ENCODE measurements at places on chromosomes 1 and 21. TPM values are rescaled to one million over a fixed set of nuclear protein-coding genes. Genes with fewer than 3 reads are reported as not detected.

GRCh38 chr1:58480191-58480590 lies 66.3 kb downstream of the OMA1 start:
- no peak overlapping the region for H3K4me3 ChIP-seq
- H3K27ac ChIP-seq, result no peak overlapping the region
- peaks cover 18% of the 10 kb centered on the region for H3K36me3 ChIP-seq

- no peaks in the 10 kb centered on the region for H3K4me1 ChIP-seq
- DNase-seq, result no peak
- H3K36me3 ChIP-seq, result no peaks in the 10 kb centered on the region
- H3K27me3 ChIP-seq, result no peaks in the 10 kb centered on the region
Measured at GRCh38 chr1:246279402-246279801, 227.7 kb downstream of the SMYD3 start.

The TRIM45 gene
- total RNA-seq, result 0.88 TPM

The SHE gene
- total RNA-seq, result not detected

- peak overlapping the region; percentile 26 for H3K27ac ChIP-seq
- no peak overlapping the region for H3K4me3 ChIP-seq
- peaks cover 86% of the 10 kb centered on the region for H3K36me3 ChIP-seq
Measured at GRCh38 chr1:167499106-167499505, 19.2 kb downstream of the CD247 start.

The TFF1 gene
- total RNA-seq, result not detected

GRCh38 chr1:180521474-180522212 lies 19.3 kb upstream of the ACBD6 start:
- no peak for DNase-seq
- no peaks in the 10 kb centered on the region for H3K4me1 ChIP-seq
- no peaks in the 10 kb centered on the region for H3K27me3 ChIP-seq
- H3K4me3 ChIP-seq, result no peak overlapping the region
- no peak overlapping the region for H3K27ac ChIP-seq

The PLCH2 gene
- 48.1 TPM for total RNA-seq

DNA sequence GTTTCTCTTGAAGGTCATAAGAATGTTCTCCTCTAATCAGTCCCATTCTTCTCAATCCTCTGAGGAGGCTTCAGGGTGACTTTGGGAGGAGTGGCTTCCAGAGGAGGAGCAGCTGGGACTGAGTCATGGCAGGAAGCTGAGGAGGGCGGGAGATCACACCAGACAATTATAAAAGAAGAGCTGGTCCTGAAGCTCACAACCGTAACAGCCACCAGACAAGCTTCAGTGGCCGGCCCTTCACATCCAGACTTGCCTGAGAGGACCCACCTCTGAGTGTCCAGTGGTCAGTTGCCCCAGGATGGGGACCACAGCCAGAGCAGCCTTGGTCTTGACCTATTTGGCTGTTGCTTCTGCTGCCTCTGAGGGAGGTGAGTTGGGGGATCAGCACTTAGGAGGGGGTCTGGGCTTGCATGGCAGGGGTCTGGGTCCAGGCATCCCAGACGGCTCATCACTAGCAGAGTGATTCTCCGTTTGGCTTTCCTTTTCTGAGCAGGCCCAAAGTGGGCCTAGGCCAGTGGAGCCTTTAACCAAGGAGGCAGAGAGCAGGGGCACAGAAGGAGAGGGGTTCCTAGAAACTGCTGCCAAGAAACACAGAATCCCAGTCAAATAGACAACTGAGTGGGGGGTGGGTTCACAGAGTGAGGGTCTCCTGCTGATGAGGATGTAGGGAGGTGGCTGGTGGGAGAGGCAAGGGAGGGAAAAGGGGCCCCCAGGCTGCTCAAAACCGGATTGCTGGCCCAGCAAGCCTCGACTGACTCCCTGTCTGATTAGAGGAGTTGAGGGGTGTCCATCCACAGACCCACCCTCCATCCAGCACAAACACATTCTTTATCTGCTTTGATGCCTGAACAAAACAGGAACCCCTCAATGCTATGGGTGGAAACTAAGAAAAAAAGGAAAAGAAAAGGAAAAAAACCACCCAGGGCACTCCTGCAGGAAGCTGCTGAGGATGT lies at the start of gene ECM1:
Gene ECM1 (plus strand): TSS at position 198 of the 953 bp plus-strand sequence. CDS start 101 bp downstream, at position 299.
- no peaks in the 10 kb centered on the region for H3K27me3 ChIP-seq
- H3K36me3 ChIP-seq, result peaks cover 37% of the 10 kb centered on the region
- no peaks in the 10 kb centered on the region for H3K4me1 ChIP-seq
- H3K4me3 ChIP-seq, result no peak within 1 kb of the TSS

DNA sequence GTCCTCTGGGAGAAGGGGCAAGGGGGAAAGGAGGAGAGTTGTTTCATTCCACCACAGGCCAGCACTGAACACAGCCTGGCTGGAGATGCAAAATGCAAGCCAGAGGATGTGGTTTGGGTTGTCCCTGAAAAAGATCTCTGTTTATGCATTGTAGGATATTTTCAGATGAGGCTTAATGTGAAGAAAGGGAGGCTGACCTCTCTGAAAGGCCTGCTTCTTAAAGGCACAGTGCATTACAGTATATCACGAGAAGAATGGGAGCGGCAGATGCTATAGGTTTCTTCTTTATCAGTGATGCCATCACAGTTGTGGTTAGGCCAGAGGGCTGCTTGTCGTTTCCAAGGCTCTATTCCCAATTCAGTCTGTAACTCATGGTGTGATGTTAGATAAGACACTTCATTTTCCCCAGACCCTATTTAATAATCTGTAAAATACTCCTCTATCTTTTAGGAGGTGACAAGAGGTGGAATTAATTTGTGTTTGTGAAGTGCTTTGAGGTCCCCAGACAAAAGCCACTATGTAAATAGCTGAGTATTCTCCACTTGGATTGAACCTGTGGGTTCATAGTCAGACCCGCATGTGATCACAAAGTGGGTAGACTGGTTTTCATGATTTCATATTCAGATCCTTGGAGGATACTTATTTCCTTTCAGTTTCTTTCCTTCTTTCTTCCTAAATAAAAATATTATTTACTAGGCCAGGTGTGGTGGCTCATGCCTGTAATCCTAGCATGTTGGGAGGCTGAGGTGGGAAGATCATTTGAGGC lies 76.5 kb upstream of the WDR26 start:
- H3K36me3 ChIP-seq, result no peaks in the 10 kb centered on the region
- no peak for DNase-seq
- no peaks in the 10 kb centered on the region for H3K4me1 ChIP-seq
- no peak overlapping the region for H3K4me3 ChIP-seq

The CYP4A22 gene
- total RNA-seq, result not detected

DNA sequence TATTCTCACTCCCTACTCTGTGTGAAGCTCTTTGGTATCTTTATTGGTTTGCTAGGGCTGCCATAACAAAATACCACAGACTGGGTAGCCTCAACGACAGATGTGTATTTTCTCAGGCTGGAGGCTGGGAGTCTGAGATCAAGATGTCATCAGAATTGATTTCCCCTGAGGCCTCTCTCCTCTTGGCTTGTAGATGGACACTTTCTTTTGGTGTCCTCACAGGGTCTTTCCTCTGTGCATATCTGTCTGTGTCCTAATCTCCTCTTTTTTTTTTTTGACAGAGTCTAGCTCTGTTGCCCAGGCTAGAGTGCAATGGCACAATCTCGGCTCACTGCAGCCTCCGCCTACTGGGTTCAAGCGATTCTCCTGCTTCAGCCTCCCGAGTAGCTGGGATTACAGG lies 71.4 kb upstream of the KCNJ6 start:
- DNase-seq, result no peak
- no peaks in the 10 kb centered on the region for H3K36me3 ChIP-seq
- H3K27ac ChIP-seq, result no peak overlapping the region
- no peaks in the 10 kb centered on the region for H3K4me1 ChIP-seq

DNA sequence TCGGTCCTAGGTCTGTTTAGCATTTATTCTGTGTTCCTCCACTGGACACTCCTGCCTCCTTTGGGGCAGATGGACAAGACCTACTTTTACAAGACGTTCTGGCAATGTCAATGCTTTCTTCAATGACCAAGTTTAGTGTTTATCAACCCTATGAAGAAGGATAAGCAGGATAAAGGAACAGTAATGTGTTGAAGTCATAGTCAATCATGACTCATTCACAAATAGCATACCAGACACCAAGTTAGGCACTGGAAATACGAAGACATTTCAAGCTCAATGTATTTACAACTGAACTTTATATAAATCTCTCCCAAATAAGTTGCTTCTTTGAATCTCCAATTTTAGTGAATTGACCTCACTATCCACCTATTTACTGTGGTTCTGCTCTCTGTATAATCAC lies 4.8 kb upstream of the SLC35D1 start:
- H3K4me1 ChIP-seq, result peaks cover 9% of the 10 kb centered on the region
- DNase-seq, result no peak
- H3K4me3 ChIP-seq, result no peak overlapping the region
- H3K27me3 ChIP-seq, result no peaks in the 10 kb centered on the region

GRCh38 chr1:223180731-223181321 lies 37.8 kb upstream of the TLR5 start:
- H3K27me3 ChIP-seq, result no peaks in the 10 kb centered on the region
- H3K4me1 ChIP-seq, result peaks cover 16% of the 10 kb centered on the region
- no peaks in the 10 kb centered on the region for H3K36me3 ChIP-seq
- H3K4me3 ChIP-seq, result no peak overlapping the region
- no peak overlapping the region for H3K27ac ChIP-seq

The LMX1A gene
- not detected for total RNA-seq

The HAO2 gene
- not detected for total RNA-seq

- H3K4me1 ChIP-seq, result peaks cover 65% of the 10 kb centered on the region
- peak overlapping the region; percentile 17 for H3K4me3 ChIP-seq
- H3K36me3 ChIP-seq, result peaks cover 7% of the 10 kb centered on the region
- H3K27ac ChIP-seq, result peak overlapping the region; percentile 63
Measured at GRCh38 chr1:25677193-25677773, 60.7 kb downstream of the MAN1C1 start.

The KRTAP19-1 gene
- not detected for total RNA-seq

- no peak overlapping the region for H3K4me3 ChIP-seq
- H3K36me3 ChIP-seq, result no peaks in the 10 kb centered on the region
- peaks cover 7% of the 10 kb centered on the region for H3K4me1 ChIP-seq
- DNase-seq, result no peak
- H3K27me3 ChIP-seq, result peaks cover 8% of the 10 kb centered on the region
Measured at GRCh38 chr1:26078286-26079177, 11.1 kb upstream of the TRIM63 start.

GRCh38 chr1:217333939-217334338 lies 297.0 kb downstream of the GPATCH2 start:
- no peaks in the 10 kb centered on the region for H3K4me1 ChIP-seq
- DNase-seq, result no peak
- no peak overlapping the region for H3K4me3 ChIP-seq
- no peaks in the 10 kb centered on the region for H3K27me3 ChIP-seq

- no peak for DNase-seq
- no peak overlapping the region for H3K4me3 ChIP-seq
- H3K27ac ChIP-seq, result no peak overlapping the region
- H3K4me1 ChIP-seq, result peaks cover 12% of the 10 kb centered on the region
- no peaks in the 10 kb centered on the region for H3K27me3 ChIP-seq
- H3K36me3 ChIP-seq, result peaks cover 20% of the 10 kb centered on the region
Measured at GRCh38 chr1:179876300-179876715, 1.3 kb downstream of the TOR1AIP2 start.

- no peaks in the 10 kb centered on the region for H3K27me3 ChIP-seq
- DNase-seq, result no peak
- H3K27ac ChIP-seq, result peak overlapping the region; percentile 33
- H3K36me3 ChIP-seq, result peaks cover 94% of the 10 kb centered on the region
- H3K4me1 ChIP-seq, result peaks cover 10% of the 10 kb centered on the region
Measured at GRCh38 chr1:155957411-155957915, 16.0 kb downstream of the RXFP4 start.

GRCh38 chr21:42513151-42513984 lies at the start of gene SLC37A1:
TSS of gene SLC37A1 (plus strand) at chr21:42513852. CDS start at chr21:42518455, 4,603 bp downstream.
- H3K4me1 ChIP-seq, result peaks cover 28% of the 10 kb centered on the region
- H3K27ac ChIP-seq, result peak within 1 kb of the TSS; percentile 48
- peak within 1 kb of the TSS; percentile 82 for H3K4me3 ChIP-seq
- peak; percentile 35 for DNase-seq
- H3K36me3 ChIP-seq, result peaks cover 13% of the 10 kb centered on the region

The UBL4B gene
- not detected for total RNA-seq

The NMNAT2 gene
- not detected for total RNA-seq

Data from CD4-positive, alpha-beta T cell (primary cell).